Activated CD8-positive, alpha-beta T cell treated with anti-CD3 and anti-CD28 coated beads for 36 hours (primary cell): ENCODE measurements at places on chromosomes 2 and 18. TPM values are rescaled to one million over a fixed set of nuclear protein-coding genes. Genes with fewer than 3 reads are reported as not detected.
A peak's percentile ranks its signal among the peaks of the same experiment; 100 is the strongest.

The FAM124B gene
- not detected for total RNA-seq

The IL1RL1 gene
- total RNA-seq, result 0.09 TPM

The CTAGE1 gene
- total RNA-seq, result not detected

The CASP10 gene
- 18.3 TPM for total RNA-seq

The CEBPZ gene
- 78.6 TPM for total RNA-seq

The LIMS3 gene
- 0.77 TPM for total RNA-seq

The ANKRD30B gene
- total RNA-seq, result not detected

The TTC32 gene
- total RNA-seq, result 24.2 TPM

The SLC9A4 gene
- total RNA-seq, result not detected

The LRRC30 gene
- total RNA-seq, result not detected

- no peaks in the 10 kb centered on the region for H3K4me1 ChIP-seq
- H3K27ac ChIP-seq, result no peak overlapping the region
- DNase-seq, result no peak
- no peak overlapping the region for H3K4me3 ChIP-seq
These were observed 319.3 kb downstream of the DYSF start for GRCh38 chr2:71772510-71773172.

- H3K36me3 ChIP-seq, result no peaks in the 10 kb centered on the region
- no peak overlapping the region for H3K4me3 ChIP-seq
- no peak for DNase-seq
These were observed 404.4 kb downstream of the TRIB2 start for GRCh38 chr2:13121096-13121495.

DNA sequence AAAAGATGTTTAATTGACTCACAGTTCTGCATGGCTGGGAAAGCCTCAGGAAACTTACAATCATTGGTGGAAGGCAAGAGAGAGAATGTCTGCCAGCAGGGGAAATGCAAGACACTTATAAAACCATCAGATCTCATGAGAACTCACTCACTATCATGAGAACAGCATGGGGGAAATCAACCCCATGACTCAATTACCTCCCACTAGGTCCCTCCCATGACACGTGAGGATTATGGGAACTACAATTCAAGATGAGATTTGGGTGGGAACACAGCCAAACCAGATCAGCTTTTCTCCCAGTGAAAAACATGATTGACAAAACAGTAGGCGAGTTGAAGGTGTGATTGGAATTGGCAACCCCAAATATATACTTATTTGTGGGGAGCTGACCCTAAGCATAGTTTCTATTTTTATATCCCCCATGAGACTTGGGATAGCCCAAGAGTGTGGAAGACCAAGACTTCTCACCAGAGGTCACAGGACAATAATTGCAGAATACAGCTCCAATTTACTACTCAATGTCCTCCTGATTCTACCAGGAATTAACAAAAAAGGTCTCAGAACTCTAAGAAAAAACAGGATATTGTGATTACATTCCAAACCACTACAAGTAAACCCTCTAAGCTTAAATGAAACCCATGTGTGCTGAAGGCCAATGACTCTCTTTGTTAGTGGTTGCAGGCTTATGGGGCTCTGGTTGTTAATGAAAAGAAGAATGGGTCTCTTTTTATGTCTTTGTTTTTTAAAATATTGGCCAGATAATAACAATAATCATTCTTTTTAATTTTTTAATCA, 96.1 kb upstream of the PIK3C3 start:
- H3K27ac ChIP-seq, result no peak overlapping the region
- H3K36me3 ChIP-seq, result no peaks in the 10 kb centered on the region
- H3K4me1 ChIP-seq, result no peaks in the 10 kb centered on the region
- H3K4me3 ChIP-seq, result no peak overlapping the region
- H3K27me3 ChIP-seq, result peaks cover 4% of the 10 kb centered on the region

DNA sequence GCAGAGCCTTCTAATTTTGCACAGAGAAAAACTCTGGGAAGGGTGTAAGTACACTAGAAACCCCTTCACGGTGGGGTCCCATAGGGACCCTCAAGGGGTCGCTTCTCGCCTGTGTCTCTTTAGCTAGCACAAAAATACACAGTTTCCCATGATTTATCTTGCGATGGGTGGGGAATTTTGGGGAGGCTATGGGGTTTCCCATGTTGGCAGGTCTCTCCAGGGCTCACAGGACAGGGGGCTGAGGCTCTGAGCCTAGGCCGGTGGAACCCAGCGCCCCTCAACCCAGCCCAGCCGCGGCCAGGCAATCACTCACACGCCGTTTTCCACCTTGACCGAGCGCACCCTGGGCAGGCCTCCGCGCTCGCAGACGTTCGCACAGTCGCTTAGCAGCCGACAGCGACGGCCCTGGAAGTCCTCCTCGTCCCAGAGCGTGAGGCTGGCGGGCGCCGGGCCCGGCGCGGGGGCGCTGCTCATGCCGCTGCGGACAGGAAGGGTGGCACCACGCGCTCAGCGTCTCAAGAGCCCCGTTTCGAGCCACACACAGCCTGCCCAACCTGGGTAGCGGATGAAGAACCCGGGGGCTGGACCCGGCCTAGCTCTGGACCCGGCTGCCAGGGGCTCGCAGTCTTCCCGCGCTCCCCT, 398 bp downstream of the CRYBA2 start:
- H3K36me3 ChIP-seq, result no peaks in the 10 kb centered on the region
- peaks cover 4% of the 10 kb centered on the region for H3K4me1 ChIP-seq
- H3K27ac ChIP-seq, result no peak overlapping the region
- no peak for DNase-seq

DNA sequence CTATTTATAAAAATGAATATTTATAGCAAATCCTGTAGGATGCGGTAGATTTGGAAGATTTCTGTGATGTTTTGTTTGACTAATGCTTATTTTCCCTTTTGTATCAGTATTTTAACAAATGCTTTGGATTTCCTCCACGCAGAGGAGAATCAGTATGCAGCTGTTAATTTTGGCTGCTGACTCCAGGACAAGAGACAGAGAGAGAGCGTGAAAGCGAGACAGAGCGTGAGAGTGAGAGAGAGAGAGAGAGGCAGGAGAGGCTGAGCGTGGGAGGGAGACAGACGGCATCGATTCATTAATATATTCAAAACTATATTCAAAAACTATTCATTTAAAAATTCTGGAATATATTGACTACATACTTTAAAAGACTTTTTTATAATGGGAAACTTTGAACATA, 62.5 kb downstream of the RRM2 start:
- DNase-seq, result no peak
- peaks cover 2% of the 10 kb centered on the region for H3K4me1 ChIP-seq
- H3K27ac ChIP-seq, result no peak overlapping the region
- H3K4me3 ChIP-seq, result no peak overlapping the region
- H3K27me3 ChIP-seq, result no peaks in the 10 kb centered on the region

DNA sequence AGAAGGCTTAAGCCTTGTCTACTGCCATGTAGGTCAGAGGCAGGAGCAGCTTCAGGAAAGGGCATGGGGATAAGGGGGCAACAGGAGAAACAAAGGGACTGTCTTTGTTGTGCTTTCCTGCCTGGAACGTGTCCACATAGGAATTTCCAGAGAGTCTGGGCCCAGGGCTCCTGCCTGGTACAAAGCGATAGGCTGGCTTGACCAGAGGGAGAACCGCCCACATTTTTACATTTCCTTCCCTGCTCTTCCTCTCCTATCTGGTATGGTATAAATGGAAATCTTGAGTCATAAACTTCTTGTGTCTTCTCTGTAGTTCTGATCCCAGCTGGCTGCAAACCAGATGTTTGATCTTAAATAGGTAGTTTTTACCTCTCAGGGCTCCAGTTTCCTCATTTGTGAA, 414.8 kb downstream of the HRH4 start:
- peaks cover 4% of the 10 kb centered on the region for H3K27me3 ChIP-seq
- no peak overlapping the region for H3K4me3 ChIP-seq

DNA sequence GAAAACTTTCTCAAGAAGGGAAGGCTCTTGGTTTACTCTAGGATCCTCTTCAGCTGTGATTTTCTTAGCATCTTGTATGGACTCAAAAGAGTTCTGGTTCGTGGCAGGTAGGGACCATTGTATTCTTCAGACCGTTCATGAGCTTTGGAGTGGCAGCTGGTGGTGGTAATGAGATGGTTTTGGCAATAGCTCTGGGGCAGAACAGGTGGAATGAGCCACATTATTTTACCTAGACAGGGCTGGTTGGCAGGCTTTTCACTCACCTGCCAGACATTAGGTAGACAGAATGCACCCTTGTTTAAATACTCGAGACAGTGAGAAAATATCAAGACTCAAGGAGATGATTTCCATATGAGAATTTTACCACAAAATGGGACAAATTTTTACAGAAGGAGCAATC, 26.2 kb upstream of the MGAT5 start:
- peaks cover 22% of the 10 kb centered on the region for H3K36me3 ChIP-seq
- peaks cover 65% of the 10 kb centered on the region for H3K4me1 ChIP-seq
- H3K27ac ChIP-seq, result no peak overlapping the region
- DNase-seq, result no peak

DNA sequence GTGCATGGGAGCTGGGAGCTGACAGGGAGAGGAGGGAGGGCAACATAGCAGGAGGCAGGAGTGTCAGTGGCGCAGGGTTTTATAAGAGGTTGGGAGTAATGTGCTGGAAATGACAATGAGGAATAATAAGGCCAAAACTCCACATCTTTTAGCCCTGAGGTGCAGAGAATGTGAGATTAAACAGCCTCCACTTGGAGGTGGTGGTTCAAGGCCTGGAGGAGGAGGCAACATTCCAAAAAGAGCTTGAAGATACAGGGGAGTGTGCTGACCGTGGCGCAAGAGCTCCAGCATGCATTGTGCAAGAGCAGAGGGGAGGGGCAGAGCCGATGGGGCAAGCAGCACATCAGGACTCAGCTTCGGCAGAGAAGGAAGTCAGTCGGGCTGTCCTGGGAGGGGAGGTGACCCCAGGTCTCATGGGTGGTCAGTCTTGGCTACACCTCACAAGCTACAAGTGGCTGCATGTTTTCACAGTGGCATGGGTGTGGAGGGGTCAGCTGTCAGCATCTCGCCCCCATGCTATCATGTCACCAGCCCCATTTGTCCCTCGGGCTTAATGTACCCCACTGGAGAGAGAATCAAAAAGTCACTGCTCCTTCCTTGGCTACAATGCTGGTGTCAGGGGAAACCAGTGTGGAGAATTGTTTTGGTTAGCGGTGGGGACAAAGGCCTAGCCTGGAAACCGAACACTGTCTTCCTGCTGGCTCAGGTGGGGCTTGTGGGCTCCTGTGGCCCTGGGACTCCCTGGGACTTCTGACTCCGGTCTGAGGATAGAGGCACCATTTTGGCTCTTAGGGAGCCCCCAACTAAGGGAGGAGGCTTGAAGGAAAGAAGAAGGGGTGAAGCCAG, 208.0 kb downstream of the ZFP36L2 start:
- no peak for DNase-seq
- no peaks in the 10 kb centered on the region for H3K27me3 ChIP-seq
- H3K4me3 ChIP-seq, result no peak overlapping the region
- no peak overlapping the region for H3K27ac ChIP-seq
- peaks cover 3% of the 10 kb centered on the region for H3K4me1 ChIP-seq

GRCh38 chr2:31314761-31315160, 80.8 kb downstream of the EHD3 start:
- peaks cover 5% of the 10 kb centered on the region for H3K27me3 ChIP-seq
- H3K4me1 ChIP-seq, result peaks cover 28% of the 10 kb centered on the region
- no peak overlapping the region for H3K27ac ChIP-seq
- DNase-seq, result no peak
- H3K36me3 ChIP-seq, result no peaks in the 10 kb centered on the region

- H3K27me3 ChIP-seq, result no peaks in the 10 kb centered on the region
- H3K4me3 ChIP-seq, result no peak overlapping the region
- no peak overlapping the region for H3K27ac ChIP-seq
- H3K4me1 ChIP-seq, result peaks cover 7% of the 10 kb centered on the region
These were observed 17.7 kb downstream of the TUBB6 start for GRCh38 chr18:12325726-12326245.

- peaks cover 5% of the 10 kb centered on the region for H3K27me3 ChIP-seq
- no peak for DNase-seq
- no peaks in the 10 kb centered on the region for H3K36me3 ChIP-seq
- no peak overlapping the region for H3K4me3 ChIP-seq
- H3K4me1 ChIP-seq, result no peaks in the 10 kb centered on the region
These were observed 291.6 kb upstream of the SKOR2 start for GRCh38 chr18:47543080-47543479.

DNA sequence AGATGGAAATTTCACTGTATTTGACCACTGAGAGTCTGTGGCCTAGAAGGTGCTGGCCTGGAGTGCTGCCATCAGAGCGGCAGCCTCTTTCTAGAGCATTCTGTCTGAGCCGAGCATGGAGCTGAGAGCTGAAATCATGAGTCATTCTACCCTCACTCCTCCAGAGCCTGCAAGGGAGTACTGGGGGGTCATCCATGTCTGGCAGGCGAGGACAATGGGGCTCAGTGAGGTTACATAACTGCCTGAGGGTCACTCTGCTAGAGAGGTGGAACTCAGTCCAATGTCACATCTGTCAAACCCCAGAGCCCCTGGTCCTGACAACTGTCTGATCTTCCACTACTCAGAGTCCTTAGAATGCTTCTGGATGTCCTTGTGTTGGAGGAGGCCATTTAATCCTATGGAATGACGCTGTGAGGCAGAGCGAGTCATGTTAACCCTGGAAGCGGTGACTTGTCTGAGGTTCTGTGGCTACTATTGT, 65.3 kb downstream of the HAUS1 start:
- H3K4me1 ChIP-seq, result peaks cover 33% of the 10 kb centered on the region
- H3K27ac ChIP-seq, result peak overlapping the region; percentile 41
- no peak overlapping the region for H3K4me3 ChIP-seq
- DNase-seq, result no peak
- H3K36me3 ChIP-seq, result peaks cover 3% of the 10 kb centered on the region

- H3K4me3 ChIP-seq, result no peak overlapping the region
- no peaks in the 10 kb centered on the region for H3K4me1 ChIP-seq
- no peak for DNase-seq
- H3K27ac ChIP-seq, result no peak overlapping the region
- peaks cover 2% of the 10 kb centered on the region for H3K27me3 ChIP-seq
These were observed 582.6 kb downstream of the NRXN1 start for GRCh38 chr2:50449306-50449705.
